Tibial artery (tissue), 4 donors: ENCODE measurements at places on chromosomes 3 and 15.

DNA sequence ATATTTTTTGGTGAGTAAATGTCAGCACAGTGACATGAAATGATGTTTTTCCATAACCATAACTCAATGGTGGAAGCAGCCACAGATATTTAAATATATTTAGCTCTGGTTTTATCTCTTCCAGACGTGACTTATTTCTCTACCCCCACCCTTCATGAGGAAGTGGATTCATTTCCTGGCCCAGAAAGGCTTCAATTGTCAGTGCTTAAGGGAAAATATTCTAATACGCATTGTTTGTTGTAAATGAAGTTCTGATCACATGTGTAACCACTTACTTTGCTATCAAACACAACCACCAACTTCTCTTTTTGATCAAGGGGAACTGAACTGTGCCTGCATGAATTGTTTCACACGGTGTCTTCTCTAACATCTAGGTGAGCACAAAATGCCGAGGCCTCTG, 14.0 kb downstream of the CLDN16 start:
- no peak for DNase-seq

GRCh38 chr3:55607175-55607574, 120.1 kb upstream of the WNT5A start:
- no peak for DNase-seq

DNA sequence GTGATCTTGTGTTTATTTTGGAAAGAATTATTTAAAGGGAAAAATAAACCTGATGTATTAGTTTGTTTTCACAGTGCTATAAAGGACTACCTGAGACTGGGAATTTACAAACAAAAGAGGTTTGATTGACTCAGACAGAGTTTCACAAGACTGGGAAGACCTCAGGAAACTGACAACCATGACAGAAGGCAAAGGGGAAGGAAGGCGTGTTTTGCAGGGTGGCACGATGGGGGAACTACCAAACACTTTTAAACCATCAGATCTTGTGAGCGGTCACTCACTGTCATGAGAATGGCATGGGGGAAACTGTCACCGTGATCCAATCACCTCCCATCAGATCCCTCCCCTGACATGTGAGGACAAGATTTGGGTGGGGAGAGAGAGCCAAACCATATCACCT, 87.0 kb downstream of the TP63 start:
- DNase-seq = no peak

GRCh38 chr3:110519071-110519470, 552.5 kb upstream of the NECTIN3 start:
- no peak for DNase-seq

- no peak for DNase-seq
Measured at GRCh38 chr15:63605816-63606215, 8.6 kb downstream of the FBXL22 start.

- DNase-seq = no peak
Measured at GRCh38 chr3:183698318-183698751, 738 bp downstream of the YEATS2 start.

DNA sequence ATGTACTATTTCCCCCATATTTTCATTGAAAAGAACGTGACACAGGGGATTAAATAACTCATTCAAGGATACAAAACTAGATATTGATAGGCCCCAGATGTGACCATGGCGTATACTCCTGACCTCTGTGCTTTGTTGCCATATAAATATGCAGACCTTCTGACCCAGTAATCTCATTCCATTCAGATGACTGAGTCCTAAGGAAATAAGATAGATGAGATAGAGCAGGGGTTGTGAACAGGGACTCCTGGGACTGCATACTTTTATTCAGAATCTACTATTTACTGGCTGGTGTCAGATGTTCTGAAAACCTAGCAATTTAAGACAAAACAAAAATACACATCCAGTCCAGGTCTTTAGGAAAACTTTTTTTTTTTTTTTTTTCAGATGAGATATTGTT, 139.2 kb upstream of the MANF start:
- no peak for DNase-seq

DNA sequence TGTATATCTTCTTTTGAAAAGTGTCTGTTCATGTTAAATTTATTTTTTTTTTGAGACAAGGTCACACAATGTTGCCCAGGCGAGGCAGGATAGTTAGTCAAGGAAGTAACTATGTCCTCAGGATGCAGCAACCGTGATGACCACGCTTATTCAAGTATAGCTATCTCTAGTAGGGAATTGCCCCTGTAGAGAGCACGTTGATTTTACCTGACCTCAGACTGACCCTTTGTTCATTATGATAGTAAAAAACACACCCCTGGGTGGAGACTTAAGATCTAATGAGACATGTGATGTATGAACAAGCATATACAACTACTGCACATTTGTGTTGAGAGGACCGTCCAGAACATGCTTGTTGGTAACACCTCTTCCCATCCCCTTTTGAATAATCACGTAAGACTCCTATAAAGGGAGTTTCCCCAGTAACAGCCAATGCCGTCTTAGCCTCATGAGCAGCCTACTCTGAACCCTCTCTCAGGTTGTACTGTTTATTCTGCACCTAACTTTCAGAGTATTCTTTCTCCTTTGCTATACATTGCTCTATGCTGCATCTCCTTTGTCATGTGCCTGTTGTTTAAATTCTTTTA, 32.9 kb downstream of the ZNF621 start:
- no peak for DNase-seq

- no peak for DNase-seq
Measured at GRCh38 chr15:29676961-29677402, 145.3 kb downstream of the TJP1 start.

- no peak for DNase-seq
Measured at GRCh38 chr3:64352639-64352992, 127.3 kb upstream of the PRICKLE2 start.

DNA sequence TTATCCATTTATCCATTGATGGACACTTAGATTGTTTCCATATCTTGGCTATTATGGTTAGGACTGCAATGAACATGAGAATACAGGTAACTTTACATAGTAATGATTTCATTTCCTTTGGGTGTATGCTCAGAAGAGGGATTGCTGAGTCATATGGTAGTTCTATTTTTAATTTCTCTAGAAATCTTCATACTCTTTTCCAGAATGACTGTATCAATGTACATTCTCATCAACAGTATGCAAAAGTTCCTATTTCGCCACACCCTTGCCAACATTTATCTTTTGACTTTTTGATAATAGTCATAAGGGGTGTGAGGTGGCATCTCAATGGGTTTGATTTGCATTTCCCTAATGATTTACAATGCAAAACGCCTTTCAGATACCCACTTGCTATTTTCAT, 6.2 kb upstream of the NIPA1 start:
- DNase-seq = no peak

DNA sequence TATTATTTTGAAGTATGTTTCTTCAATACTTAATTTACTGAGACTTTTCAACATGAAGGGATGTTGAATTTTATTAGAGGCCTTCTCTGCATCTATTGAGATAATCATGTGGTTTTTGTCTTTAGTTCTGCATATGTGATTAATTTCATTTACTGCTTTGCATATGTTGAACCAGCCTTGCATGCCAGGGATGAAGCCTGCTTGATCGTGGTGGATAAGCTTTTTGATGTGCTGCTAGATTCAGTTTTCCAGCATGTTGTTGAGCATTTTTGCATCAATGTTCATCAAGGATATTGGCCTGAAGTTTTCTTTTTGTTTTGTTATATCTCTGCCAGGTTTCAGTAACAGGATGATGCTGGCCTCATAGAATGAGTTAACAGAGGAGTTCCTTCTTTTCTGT, 134.4 kb downstream of the RSRC1 start:
- no peak for DNase-seq

DNA sequence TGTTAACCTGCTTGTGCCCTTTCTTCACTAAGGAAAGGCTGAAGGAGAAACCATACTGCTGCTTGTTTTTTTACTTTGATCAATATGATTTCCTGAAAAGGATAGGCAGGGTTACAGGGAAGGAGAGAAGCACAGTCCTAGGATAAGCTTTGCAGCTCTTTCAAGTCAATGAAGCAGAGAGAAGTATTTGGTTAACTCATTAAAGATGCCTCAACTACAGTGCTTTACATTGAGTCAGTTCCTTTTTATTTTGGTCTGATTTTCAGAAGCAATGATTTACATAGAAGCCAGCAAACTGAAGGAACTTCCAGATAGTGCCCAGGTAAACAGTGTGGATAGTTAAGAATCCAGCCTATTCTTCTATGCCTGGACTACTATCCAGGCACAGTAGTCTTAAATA, 64.8 kb downstream of the ARIH1 start:
- no peak for DNase-seq

- no peak for DNase-seq
Measured at GRCh38 chr3:101068876-101069606, 75.8 kb upstream of the ABI3BP start.

DNA sequence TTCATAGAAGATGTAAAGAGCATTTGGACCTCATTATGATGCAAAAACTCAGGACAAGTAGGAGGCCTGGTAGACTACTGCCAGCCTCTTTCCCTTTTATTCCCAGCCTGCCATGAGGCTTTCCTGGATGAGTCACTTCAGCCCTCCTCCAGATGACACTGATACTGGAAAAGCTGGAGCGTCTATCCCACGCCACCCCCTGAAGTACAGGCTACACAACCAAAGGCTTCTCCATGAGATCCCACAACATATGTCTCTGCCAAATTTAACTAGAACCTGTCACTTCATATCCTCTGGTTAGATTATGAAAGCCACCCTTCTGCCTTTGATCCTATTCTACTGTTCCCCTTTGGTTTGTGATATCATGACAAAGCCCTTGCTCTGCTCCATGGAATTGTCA, 56.1 kb upstream of the CPNE4 start:
- DNase-seq = no peak

DNA sequence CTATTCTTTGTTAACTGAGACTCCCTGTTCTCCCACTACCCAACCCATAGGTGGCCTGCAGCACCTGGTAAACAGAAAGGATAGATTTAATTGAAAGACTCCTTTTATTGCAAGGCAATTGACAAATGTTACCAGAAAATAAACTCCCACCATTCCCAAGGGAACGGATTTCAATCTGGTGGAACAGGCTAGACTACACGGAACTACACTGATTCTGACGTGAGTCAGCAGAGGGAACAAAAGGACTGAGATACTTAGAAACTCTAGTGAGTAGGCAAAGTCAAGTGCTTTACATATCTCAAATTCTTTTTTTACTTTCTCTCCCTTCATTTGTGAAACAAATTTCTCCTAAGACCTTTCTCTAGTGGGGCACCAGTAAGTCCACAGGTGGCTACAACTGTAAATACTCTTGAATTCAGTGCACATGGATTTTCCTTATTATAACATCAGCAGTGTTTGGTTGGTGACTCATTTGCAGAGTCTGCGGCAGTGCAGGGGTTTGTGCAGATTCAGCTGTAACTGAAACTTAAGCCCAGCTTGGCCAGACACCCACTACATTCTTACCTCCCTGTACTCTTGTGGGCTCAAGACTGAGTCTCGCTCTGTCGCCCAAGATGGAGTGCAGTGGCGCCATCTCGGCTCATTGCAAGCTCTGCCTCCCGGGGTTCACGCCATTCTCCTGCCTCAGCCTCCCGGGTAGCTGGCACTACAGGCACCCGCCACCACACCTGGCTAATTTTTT, 34.3 kb upstream of the PLSCR2 start:
- peak; percentile 45 for DNase-seq

DNA sequence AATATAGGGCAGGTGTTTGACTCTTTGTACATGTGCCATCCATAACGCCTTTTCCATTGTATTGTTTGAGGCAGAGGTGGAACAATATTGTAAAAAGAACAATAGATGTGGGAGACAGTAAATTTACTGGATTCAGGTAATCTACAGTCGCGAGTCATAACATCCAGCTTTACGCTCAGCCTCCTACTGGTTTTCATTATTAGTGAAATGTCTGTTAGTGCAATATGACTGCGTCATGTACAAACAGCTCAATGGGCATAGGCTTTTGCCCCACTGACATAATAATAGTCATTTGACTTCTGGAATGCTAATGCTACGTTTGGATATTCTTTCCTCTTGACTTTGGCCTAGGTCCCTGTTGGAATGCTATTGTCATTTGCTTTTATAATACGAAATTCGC, 9.5 kb downstream of the CACNA2D3 start:
- no peak for DNase-seq

DNA sequence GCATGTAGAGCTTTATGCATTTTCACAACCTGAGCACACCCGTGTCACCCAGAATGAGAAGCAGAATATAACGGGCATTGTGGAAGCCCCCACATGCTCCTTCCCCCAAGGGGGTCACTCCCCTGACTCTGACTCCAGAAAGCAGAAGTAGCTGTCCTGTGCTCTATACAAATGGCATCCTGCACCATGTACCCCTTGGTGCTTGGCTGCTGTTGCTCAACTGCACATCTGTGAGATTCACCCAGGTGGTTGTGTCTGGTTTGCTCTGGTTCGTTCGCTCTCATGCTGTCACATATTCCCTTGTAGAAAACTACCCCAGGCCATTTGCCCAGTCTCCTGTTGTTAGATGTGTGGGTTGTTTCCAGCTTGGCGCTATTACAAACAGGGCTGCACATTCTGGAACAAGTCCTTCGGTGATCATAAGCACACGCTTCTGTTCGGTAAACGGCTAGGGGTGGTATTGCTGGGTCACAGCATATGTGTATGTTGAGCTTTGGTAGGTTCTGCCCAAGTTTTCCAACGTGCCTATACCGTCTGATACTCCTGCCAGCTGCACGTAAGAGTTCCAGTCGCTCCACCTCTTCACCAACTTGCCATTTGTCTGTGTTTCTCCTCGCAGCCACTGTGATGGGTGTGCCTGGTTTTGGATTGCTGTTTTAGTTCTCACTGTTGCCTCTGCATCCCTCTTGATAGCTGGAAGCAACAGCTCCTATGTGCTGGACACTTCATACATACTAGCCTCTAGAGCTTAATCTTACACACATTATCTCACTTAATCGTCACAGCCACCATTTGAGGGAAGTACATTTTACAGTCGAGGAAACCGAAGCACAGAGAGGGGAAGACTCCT, 65.4 kb upstream of the SLC6A6 start:
- no peak for DNase-seq
